ENCODE measurements at places on chromosomes 6 and 20. TPM values are rescaled to one million over a fixed set of nuclear protein-coding genes. Genes with fewer than 3 reads are reported as not detected.

SH3BGRL2 gene
- 33.9 TPM for total RNA-seq

TXLNB gene
- total RNA-seq: 1.3 TPM

- DNase-seq: no peak
Observed at GRCh38 chr20:22924046-22924737, 110.9 kb upstream of the SSTR4 start.

DNA sequence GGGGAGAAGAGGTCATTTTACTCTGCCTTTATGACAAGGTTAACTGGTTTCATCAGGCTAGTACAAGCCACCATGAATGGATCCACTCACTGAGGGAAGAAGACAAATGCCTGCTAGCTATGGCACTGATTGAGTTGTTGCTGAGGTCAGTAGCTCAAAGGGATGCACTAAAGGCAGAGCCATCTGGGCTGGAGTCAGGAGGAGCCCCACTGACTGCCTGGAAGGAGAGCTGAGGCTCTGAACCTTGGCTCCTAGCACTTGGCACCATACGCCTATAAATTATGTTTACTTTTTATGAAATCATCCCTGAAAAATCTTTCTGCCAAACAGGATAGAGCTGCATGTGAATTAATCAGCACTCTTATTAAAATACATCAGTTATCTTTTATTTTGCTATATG lies 104.6 kb downstream of the DTD1 start:
- DNase-seq: no peak

VIP gene
- total RNA-seq: 1.6 TPM

DNA sequence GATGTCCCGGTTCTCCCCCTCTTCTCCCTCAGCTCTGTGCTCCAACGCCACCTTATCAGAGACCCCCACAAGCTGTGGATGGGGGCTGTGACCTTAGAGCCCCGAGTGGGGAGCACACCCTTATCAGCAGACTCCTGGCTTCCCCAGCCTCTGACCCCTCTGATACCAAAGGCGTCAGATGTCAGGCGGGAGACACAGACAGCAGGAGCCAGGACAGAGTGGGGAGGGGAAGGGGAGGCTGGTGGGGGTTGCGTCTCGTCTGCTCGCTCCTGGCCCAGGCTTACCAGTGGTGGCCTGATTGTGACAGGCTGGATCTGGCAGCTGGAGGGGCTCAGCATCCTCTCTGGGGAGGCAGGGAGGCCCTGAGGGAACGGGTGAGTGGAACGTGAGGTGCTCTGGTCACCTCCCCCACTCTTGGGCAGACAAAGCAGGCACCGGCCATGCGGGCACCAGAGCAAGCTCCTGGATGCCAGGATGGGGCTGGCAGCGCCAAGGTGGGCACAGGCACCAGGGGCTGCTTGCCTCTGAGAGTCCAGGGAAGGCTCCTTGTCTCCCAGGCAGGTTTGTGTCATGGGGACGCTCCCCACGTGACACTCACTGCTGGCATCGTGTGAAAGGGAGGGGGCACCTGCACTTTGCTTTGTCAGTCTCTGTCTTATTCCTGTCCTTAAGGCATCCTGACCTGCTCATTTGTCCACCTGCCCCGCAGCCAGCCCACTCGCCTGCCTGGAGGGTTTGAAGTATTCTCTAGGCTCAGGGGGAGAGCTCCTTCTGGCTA lies 27.8 kb upstream of the GATA5 start:
- no peak for DNase-seq

DNA sequence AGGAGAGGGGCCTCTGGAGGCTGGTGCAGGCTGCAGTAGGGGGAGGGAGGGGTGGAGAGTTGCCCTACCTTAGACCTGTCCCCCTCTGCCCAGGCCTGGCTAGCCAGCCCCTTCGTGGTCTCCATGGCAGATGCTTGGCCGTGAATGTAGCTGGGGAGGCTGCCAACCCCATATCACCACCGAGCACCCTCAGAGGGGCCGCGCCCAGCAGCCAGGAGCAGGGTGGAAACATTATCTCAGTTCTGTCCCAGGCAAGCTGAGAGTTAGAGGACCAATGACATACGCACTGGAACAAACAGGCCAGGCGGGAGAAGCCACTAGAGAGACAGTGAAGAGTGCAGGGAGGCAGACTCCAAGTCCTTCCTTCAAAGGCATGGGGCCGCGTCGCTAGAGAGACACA lies 66.5 kb downstream of the LRFN2 start:
- no peak for DNase-seq

PDYN gene
- not detected for total RNA-seq

SLC17A1 gene
- not detected for total RNA-seq

DNA sequence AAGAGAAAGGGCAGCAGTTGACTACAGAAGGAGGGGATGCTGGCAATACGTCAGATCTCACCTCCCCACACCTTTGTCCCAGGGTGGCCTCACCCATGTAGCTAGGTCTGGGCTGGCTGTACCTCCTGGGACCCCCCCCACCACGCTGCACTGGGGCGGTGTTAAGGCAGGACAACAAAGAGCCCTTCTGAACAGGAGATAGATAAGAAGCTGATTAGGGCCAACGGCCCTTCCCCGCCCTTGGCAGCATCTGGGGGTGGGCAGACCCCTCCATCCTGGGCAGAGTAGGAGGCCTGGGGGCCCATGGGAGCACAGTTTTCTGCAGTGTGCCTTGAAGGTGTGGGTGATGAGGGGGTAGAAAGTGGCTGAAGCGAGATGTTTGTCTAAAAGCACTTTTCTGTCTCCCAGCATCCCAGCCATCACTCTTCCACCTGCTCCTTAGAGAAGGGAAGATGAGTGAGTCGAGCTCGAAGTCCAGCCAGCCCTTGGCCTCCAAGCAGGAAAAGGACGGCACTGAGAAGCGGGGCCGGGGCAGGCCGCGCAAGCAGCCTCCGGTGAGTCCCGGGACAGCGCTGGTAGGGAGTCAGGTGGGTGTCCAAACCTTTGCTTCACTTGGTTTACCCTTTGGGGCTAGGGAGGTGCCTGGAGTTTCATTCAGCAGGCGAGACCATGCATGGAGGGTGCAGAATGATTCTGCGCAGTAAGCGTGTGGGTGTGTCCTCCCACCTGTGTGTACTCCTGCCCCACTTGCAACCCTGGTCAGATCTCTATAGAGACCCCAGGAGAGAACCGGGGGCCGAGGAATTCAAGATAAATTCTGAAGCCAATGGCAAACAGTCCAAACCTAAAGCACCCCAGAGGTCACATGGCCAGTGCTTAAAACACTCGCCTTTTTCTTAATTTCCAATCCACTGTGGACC lies 3.9 kb downstream of the HMGA1 start:
- DNase-seq: peak; percentile 51

DNA sequence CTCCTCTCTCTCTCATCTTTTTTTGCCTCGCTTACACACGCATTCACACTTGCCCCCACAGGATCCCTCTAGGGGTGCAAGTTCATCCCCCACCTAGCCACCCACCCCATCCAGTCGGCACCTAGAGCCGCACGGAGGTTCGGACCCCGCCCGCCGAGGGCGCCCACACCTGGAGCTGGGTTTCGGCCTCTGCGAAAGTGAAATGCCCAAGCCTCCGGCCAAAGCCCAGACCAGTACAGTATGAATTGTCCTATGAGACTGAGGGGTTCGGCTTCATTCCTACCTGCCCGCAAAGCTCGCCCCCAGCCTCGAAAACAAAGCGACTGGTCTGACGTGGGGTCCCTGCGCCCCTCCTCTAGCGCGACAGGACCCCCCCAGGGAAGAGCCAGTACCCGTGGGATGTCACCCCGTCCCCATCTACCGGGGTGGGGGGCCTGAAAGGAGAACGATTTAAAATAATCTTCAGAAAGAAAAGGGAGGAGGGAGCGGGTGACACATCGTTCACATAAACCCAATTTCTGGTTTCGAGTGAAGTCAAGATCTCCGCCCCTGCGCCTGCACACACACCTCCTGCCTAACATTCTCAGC lies 1.5 kb downstream of the TFAP2A start:
- DNase-seq: peak; percentile 60

LY6G6C gene
- total RNA-seq: not detected

- DNase-seq: no peak
Observed at GRCh38 chr20:21577551-21577950, 63.7 kb upstream of the NKX2-2 start.

TFAP2D gene
- total RNA-seq: not detected

DNA sequence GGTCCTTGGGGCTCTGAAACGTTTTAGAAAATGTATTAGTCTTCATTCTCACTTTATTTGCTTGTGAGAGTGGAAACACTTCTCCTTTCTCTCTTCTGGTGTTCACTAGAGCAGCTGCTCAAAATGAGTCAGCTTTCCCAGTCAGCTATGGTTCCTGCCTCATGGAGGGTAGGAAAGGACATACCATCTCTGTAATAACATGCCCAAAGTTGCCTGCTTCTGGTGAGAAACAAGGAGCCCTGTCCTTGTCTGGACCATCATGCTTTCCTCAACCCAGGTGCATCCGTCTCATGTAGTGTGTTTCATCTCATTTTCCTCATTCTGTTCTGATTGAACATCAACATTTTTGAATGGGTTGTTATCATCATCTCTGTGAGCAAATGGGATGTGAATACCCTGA lies 17.1 kb upstream of the TINAG start:
- DNase-seq: no peak

- no peak for DNase-seq
Observed at GRCh38 chr20:25469558-25469957, 62.1 kb downstream of the GINS1 start.

DNA sequence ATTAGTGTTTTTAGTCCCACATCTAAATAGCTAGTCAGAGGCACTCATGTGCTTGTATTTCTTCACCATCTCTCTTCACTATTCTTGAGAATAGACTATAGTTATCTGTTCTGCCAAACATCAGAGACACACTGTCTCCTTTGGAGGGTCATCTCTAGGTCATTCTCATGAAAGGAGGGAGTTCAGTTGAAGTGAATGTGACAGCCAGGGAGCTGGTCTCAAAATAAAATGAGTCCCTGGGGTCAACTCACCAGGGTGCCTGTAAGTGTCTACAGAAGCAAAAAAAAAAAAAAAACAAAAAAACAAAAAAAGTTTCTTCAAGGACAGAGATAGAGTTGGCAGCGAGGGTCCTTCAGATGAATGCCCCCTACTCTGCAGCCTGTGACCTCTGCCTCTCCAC lies 171.0 kb downstream of the ID4 start:
- no peak for DNase-seq

GRCh38 chr6:165599596-165600487 lies 63.2 kb downstream of the PDE10A start:
- no peak for DNase-seq

- DNase-seq: no peak
Observed at GRCh38 chr6:72746276-72746675, 124.4 kb downstream of the KCNQ5 start.

GRCh38 chr6:40755046-40755681 lies 168.0 kb upstream of the LRFN2 start:
- no peak for DNase-seq

PBOV1 gene
- total RNA-seq: not detected

GRCh38 chr6:81861281-81861680 lies 108.8 kb upstream of the TENT5A start:
- DNase-seq: no peak

GRCh38 chr6:57297505-57297904 lies 19.9 kb upstream of the PRIM2 start:
- DNase-seq: no peak

- DNase-seq: no peak
Observed at GRCh38 chr6:119557239-119557638, 207.7 kb upstream of the MAN1A1 start.

GRCh38 chr6:46392294-46392693 lies 99.0 kb downstream of the RCAN2 start:
- DNase-seq: no peak

DNA sequence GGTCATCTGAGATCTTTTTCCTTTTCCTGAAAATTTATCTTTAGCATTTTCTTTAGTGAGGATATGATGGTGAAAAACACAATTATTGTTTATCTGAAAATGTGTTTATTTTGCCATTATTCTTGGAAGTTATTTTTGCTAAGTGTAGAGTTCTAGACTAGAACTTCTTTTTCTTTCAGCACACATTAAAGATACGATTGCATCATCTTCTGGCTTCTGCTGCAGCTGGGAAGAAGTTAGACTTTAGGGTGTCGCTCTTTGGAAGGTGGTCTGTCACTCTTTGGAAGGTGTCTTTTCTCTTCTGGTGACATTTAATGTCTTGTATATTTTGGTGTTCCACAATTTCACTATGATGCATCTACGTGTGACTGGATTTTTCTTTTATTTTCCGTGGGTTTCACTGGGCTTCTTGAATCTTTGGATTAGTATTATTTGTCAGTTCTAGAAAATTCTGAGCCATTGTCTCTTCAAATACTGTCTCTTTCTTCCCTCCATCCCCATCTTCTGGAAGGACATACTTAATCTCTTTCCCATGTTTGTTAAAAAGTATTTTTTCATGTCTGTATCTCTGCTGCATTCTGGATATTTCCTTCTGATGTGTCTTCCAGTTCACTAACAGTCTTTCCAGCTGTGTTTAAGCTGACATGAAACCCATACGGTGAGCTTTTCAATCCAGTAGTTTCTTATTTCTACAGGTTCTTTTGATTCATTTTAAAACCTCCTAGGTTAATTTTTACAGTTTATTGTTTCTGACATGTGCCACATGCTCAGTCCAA lies 81.0 kb downstream of the AGPAT4 start:
- no peak for DNase-seq

DNA sequence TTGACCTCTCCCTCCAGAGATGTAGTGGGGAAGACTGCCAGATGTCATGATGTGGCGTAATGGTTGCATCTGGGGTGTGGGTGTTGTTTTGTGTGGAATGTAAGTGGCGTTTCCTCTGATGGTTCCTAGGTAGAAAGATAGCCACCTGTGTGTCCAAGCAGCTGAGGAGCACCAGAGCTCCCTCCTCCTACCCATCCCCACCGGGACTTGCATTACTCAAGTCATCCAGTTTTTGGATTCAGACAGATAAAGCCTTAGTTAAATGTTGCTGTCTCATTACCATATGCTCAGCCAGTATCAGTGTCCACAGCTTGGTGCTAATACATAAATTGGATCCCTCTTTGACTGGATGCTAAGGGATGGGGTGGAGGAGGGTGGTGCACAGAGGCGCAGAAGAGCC lies 282.3 kb downstream of the TBC1D7 start:
- no peak for DNase-seq

ZDHHC14 gene
- total RNA-seq: 12.2 TPM

CGA gene
- total RNA-seq: not detected

- no peak for DNase-seq
Observed at GRCh38 chr6:55772730-55773129, 102.7 kb downstream of the BMP5 start.

- DNase-seq: no peak
Observed at GRCh38 chr20:31790401-31790800, 28.8 kb upstream of the MYLK2 start.

GRCh38 chr20:37643400-37643799 lies 50.4 kb upstream of the CTNNBL1 start:
- DNase-seq: no peak

DNA sequence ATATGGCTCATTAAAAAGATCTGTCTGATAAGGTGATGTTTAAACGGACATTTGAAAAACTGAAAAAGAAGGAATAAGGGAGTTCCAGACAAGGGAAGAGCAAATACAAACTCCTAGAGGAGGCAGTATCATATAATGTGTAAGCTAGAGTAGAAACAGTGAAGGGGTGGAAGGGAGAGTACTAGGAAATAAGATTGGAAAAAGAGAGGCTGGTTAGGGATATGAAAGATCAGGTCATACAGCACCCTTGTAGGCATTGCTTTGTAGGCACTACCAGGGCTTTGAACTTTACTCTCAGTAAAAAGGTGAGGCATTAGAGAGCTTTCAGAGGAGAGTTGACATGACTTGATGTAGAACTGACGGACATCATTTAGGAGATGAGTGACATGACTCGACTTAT lies 85.7 kb downstream of the MLIP start:
- no peak for DNase-seq

F13A1 gene
- 94.5 TPM for total RNA-seq
